GM19239 (cell line): ENCODE measurements at places on chromosomes 5 and 9.

- no peak for DNase-seq
Measured at GRCh38 chr5:134638760-134639201, 6.2 kb upstream of the SAR1B start.

DNA sequence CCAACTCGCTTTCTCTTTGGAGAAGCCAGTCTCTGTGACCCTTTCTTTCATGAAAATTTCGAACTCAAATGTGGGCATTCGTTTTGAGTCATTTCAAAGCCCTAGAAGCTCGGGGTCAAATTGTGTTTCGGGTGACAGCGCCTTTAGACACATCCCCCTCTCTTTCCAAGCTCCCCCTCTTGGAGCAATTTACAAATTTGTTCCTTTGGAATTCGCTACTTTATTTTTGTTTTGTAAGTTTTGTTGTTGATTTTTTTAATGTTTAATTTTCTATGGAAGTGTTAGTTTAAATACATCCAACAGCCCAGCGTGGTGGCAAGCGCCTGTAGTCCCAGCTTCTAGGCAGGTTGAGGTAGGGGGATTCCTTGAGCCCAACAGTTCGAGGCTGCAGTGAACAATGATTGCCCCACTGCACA, 4.6 kb upstream of the BARX1 start:
- no peak for DNase-seq

GRCh38 chr9:113844466-113844865, 31.6 kb upstream of the ZNF618 start:
- DNase-seq: no peak

DNA sequence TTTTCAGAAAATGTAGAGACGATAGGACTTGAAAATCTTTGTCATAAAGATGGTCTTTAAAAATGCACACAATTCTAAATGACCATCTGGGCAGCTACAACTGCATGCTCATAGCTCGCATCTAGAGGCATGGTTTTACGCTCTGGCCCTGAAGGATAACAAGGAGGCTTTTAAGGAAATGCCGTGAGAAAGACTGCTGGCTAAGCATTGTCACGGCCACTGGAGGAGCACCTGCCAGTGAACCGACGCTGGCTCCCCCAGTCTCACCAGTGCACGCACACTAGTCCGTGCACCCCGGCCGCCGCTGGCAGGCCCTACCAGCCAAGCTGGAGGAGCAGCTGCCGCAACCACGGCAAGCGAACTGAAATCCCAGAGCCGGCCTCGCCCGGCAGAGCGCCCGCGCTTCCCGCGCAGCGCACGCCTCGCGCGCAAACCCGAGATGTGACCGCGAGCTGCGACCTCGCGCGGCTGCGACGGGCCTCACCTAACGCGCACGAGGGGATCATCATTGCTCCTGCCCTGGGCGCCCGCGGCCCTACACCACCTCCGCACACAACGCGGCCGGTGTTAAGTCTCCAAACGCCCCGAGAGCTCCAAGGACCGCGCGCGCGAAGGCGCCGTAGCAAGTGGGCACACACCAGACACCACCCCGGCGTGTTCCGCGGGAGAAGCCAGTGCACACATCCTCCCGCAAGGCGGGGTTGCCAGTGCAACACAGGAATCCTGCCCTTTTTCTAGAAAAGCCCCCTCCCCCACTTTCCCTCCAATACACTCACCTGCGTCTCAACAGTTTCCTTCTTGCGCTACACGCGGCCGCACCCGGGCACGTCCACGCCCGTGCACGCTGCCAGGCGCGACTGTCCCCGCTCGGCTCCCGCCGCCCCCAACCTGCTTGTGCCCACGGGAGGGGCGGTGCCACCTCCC, 5.3 kb downstream of the ELAVL2 start:
- DNase-seq: no peak

DNA sequence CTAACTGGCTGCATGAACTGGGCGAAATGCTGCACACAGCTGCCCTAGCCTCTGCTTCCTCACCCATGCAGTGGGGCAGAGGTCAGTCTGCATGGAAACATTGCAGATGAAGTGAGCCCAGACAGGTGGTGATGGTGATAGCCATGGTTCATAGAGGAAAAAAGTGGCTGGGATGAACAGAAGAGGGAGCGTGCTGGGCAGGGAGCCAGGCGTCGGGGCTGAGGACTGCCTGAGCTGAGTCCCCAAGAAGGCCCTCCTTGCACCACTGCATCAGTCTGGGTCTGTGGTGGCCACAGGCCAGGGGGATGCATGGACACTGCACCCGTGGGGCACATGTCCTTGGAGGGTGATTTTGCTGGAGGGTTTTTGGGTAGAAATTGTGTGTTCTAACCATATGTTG, 80.5 kb downstream of the AMBP start:
- DNase-seq: no peak

GRCh38 chr9:7341571-7341970, 458.0 kb downstream of the DMAC1 start:
- no peak for DNase-seq

DNA sequence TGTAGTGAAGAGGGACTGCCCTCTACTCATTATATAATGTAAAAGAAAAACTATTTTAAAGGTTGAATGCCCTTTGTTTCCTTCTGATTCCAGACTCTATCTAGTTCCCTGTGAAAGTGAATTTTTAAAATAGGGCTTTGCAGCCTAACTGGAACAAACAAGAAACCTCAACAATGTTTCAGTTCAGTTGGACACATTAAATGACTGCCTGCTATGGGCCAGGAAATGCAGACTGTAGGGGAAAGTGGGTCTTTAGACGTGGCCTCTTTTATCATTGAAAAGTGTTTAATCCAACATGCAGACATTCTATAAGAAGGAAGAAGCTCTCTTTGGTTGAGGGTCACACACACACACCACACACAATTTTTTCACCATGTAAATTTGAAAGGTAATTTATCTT, 289.1 kb downstream of the ICE1 start:
- DNase-seq: no peak

GRCh38 chr5:93583768-93584595, 960 bp downstream of the NR2F1 start:
- DNase-seq: no peak

DNA sequence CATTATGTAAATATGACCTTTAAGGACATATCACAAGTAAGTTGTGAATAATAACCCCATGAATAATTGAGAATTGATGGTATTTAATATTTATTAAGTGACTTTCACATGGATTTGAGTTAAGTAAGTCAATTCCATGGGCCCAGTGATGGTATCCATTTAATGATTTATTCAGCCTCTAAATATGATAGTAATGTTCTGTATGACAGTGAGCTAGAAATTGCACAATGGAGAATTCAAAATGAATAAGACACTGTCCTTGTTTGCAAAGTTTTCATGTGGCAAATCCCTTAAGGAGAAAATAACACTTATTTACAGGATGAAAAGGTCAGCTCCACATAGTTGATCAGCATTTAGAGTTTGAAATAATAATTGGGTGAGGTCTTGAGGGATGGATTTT, 160.7 kb downstream of the PDE4D start:
- DNase-seq: no peak

DNA sequence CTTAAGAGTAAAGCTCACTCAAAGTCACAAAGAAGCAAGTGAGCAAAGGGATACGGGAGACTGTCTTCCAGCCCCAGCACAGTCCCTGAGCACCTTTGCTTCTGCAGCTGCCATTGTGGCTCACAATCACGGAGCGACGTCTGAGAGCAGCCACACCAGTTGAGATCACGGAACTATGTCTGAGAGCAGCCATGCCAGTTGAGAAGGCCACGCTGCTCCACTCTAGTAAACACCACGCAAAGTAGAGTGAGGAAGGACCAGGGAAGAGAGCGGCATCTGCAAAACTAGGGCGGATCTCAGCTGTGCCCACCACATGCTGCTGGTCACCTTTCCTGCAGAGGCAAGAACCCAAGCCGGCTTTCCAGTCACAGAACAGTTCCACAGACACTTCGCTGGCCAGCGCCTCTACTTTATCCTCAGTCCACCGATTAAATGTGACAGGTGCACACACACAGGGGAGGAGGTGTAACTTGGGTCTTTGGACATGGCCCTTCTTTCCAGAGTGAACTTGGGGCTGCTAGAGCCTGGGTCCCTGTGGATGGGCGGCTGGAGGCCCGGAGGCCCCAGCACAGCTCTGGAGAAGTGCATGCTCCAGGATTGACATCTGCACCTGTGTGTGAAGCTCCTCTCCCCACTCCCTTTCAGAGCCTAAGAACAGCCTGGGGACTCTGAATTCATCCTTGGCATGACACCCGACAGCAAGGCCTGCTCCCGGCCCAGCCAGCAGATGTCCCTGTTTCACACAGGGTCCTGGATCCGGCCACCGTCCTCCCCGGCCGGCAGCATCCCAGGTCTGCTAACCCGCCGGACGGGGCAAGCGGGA, 324.9 kb upstream of the IRX4 start:
- DNase-seq: no peak

DNA sequence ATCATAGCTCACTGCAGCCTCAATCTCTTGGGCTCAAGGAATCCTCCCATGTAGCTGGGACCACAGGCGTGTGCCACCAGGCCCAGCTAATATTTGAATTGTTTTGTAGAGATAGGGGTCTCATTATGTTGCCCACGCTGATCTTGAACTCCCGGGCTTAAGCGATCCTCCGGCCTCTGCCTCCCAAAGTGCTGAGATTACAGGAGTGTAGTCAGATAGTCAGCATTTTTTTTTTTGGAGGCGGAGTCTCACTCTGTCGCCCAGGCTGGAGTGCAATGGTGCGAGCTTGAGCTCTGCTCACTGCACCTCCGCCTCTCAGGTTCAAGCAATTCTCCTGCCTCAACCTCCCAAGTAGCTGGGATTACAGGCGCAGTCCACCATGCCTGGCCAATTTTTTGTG, 1.6 kb upstream of the SAR1B start:
- no peak for DNase-seq

DNA sequence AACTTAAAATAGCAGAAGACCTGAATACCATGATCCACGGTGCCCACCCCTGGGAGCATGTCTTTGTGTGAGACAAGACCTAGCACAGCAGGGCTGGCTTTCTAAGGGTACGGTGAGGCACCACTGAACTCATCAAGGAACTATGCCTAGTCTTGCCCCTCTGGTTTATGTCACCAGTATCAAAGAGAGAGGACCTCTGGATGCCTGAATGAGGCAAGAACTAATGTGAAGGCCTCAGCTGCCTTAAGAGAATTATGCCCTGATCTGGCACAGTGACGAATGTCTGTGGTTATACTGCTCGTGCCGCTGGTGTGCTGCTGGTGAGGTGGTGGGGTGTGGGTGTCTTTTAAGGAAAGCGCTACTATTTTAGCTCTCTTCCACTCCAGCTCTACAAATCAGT, 23.0 kb downstream of the NREP start:
- DNase-seq: no peak

- DNase-seq: no peak
Measured at GRCh38 chr9:97504381-97505216, 3.1 kb downstream of the TMOD1 start.
